ENCODE measurements at places on chromosomes 5 and 9.

DNA sequence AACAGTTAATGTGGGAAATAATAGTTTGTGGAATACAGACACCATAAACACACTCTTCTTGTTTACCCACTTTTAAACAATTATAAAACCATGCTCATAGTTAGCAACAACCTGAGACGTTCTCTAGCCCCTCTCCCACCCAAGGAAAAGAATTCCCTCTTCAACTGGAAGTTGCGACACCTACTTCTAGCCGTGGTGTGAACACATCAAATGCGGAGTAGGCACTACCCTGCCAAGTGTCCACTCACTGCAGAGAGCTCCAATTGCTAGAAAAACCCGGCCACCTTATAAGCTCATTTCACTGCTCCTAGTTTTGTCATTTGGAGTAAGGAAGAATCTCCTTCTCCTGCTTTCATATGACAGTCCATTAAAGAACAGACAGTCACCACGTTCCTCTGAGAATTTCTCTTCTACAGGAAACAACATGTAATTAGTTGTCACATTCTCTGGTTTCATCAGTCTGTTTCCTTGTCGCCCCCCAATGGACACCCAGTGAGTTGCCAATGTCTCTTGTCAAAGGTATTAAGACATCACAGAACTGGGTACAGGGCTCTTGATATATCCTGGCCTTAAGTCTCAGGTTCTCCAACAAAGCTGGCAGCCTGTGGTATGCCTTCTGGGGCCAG, 47.3 kb downstream of the PRLR start:
- DNase-seq, result no peak
- no peaks in the 10 kb centered on the region for H3K36me3 ChIP-seq
- no peak overlapping the region for H3K4me3 ChIP-seq
- no peaks in the 10 kb centered on the region for H3K4me1 ChIP-seq
- peaks cover 1% of the 10 kb centered on the region for H3K27me3 ChIP-seq

DNA sequence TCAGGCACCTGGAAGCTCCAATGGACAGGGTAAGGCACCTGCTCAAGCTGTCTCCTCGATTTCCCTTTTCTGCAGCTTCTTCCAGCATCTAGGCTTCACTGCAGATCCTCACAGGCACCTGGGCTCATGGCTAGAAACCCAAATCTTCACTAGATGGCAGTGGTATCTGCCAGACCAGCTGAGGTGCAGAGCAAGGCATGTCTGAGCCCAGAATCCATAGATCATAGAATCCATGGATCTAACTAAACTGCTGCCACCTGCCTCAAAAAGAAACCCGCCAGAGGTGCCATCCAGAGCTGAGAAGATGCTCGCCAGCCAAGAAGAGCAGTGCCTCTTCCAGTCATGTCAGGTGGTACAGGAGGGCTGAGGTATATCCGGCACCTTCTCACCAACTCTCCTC, 6.9 kb downstream of the SHC3 start:
- H3K4me1 ChIP-seq, result peaks cover under 1% of the 10 kb centered on the region
- no peaks in the 10 kb centered on the region for H3K36me3 ChIP-seq
- no peak for DNase-seq
- no peak overlapping the region for H3K27ac ChIP-seq

DNA sequence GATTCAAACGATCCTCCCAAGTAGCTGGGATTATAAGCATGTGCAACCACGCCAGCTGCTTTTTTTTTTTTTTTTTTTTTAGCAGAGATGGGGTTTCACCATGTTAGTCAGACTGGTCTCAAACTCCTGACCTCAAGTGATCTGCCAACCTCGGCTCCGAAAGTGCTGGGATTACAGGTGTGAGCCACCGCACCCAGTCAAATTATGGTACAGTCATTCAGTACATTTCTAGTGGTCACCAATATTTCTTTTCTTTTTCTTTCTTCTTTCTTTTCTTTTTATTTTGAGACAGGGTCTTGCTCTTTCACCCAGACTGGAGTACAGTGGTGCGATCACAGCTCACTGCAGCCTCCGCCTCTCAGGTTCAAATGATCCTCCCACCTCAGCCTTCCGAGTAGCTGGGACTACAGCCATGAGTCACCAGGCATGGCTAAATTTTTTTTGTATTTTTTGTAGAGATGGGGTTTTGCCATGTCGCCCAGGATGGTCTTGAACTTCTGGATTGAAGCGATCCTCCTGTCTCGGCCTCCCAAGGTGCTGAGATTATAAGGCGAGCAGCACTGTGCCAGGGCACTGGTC, 25.4 kb upstream of the DCP2 start:
- no peak overlapping the region for H3K4me3 ChIP-seq
- no peak overlapping the region for H3K27ac ChIP-seq
- H3K36me3 ChIP-seq, result no peaks in the 10 kb centered on the region
- no peaks in the 10 kb centered on the region for H3K4me1 ChIP-seq
- H3K27me3 ChIP-seq, result peaks cover 25% of the 10 kb centered on the region
- no peak for DNase-seq

GRCh38 chr5:93277051-93277450, 304.0 kb downstream of the NR2F1-AS1 start:
- peaks cover 28% of the 10 kb centered on the region for H3K4me1 ChIP-seq
- H3K27ac ChIP-seq, result no peak overlapping the region
- H3K27me3 ChIP-seq, result no peaks in the 10 kb centered on the region

DNA sequence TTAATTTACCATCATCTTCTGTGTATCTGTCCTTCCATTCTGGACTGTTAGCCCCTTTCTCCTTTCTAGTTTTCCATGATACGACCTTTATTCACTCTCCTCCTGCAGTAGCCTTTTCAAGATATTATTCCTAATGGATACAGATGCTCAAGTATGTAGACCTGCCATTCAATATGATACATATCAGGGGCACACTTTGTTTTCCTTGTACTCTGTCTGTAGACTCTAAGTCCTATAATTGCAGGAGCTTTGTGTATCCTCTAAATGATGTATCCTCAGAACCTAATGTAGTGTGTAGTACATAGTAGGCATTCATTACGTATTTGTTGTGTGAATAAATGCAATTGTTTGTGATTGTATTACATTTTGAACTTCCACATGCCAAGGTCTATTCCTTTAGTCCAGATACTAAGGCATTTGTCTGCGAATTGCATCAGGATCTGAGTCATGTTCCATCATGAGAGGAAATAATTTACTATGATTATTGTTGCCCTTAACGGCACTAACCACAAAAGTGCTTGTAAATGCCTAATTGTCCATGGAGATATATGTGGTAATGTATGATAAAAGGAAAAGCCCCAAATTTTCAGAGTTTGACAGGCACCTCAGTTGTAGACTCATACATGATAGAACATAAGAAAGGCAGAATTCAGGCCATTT, 57.1 kb upstream of the IZUMO3 start:
- no peaks in the 10 kb centered on the region for H3K4me1 ChIP-seq
- H3K4me3 ChIP-seq, result no peak overlapping the region
- no peak overlapping the region for H3K27ac ChIP-seq
- DNase-seq, result no peak
- no peaks in the 10 kb centered on the region for H3K36me3 ChIP-seq

DNA sequence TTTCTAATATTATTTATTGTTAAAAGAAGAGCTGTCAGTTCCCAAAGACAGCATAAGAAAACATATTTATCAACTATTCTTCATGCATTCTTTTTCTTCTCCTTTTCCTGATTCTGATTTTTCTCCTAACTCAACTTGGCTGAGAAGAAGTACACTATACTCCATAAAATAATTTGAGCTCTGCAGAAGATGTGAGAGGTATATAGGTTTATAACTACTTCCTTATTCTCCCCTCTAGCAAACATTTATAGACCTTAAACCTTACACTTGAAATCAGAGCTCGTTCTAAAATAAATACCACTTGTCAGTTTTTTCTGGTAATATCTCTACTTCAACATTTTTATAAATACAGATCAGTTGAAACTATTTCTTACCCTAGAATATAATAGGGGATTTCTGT, 724.8 kb upstream of the GRAMD2B start:
- H3K27ac ChIP-seq, result no peak overlapping the region
- no peaks in the 10 kb centered on the region for H3K27me3 ChIP-seq
- DNase-seq, result no peak
- H3K4me1 ChIP-seq, result peaks cover 41% of the 10 kb centered on the region
- no peaks in the 10 kb centered on the region for H3K36me3 ChIP-seq

GRCh38 chr9:131060900-131061630, 35.3 kb upstream of the AIF1L start:
- H3K36me3 ChIP-seq, result no peaks in the 10 kb centered on the region
- DNase-seq, result no peak
- no peaks in the 10 kb centered on the region for H3K4me1 ChIP-seq
- H3K4me3 ChIP-seq, result no peak overlapping the region
- H3K27ac ChIP-seq, result no peak overlapping the region

GRCh38 chr5:179333796-179334761, 11.2 kb downstream of the ADAMTS2 start:
- no peak overlapping the region for H3K27ac ChIP-seq

- no peak overlapping the region for H3K27ac ChIP-seq
- DNase-seq, result no peak
- no peaks in the 10 kb centered on the region for H3K4me1 ChIP-seq
Measured at GRCh38 chr5:1204693-1205242, 3.4 kb downstream of the SLC6A19 start.

- H3K4me3 ChIP-seq, result no peak overlapping the region
- no peak for DNase-seq
- H3K27ac ChIP-seq, result no peak overlapping the region
- peaks cover 3% of the 10 kb centered on the region for H3K27me3 ChIP-seq
- H3K36me3 ChIP-seq, result no peaks in the 10 kb centered on the region
- no peaks in the 10 kb centered on the region for H3K4me1 ChIP-seq
Measured at GRCh38 chr5:146892231-146892630, 13.7 kb upstream of the PPP2R2B start.

- H3K4me3 ChIP-seq, result no peak overlapping the region
- DNase-seq, result no peak
- H3K36me3 ChIP-seq, result no peaks in the 10 kb centered on the region
Measured at GRCh38 chr9:4486176-4486575, 4.1 kb upstream of the SLC1A1 start.

- peaks cover 6% of the 10 kb centered on the region for H3K4me1 ChIP-seq
- H3K27ac ChIP-seq, result no peak overlapping the region
- DNase-seq, result no peak
- no peaks in the 10 kb centered on the region for H3K27me3 ChIP-seq
- H3K4me3 ChIP-seq, result no peak overlapping the region
Measured at GRCh38 chr5:107486489-107486888, 184.2 kb downstream of the EFNA5 start.

DNA sequence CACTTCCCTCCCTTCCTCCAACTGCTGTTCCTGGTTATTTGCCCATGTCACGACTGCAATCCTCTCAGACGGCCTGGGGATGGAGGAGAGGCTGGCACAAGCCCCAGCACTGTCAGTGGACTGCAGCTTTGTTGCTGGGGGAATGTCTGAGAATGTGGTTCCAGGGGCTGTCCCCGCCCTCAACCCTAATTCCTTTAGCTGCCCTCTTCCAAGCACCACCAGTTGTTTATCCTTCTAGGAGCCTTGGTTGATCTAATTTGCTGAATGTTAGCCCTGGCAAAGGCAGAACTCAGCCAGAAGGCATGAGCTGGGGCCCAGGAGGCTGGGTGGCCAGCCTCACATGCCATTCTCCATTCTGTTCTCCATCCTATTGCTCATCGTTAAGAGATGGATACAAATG, 51.6 kb downstream of the ADAM19 start:
- peak overlapping the region; percentile 64 for H3K27ac ChIP-seq
- H3K4me3 ChIP-seq, result no peak overlapping the region
- peaks cover 13% of the 10 kb centered on the region for H3K4me1 ChIP-seq

DNA sequence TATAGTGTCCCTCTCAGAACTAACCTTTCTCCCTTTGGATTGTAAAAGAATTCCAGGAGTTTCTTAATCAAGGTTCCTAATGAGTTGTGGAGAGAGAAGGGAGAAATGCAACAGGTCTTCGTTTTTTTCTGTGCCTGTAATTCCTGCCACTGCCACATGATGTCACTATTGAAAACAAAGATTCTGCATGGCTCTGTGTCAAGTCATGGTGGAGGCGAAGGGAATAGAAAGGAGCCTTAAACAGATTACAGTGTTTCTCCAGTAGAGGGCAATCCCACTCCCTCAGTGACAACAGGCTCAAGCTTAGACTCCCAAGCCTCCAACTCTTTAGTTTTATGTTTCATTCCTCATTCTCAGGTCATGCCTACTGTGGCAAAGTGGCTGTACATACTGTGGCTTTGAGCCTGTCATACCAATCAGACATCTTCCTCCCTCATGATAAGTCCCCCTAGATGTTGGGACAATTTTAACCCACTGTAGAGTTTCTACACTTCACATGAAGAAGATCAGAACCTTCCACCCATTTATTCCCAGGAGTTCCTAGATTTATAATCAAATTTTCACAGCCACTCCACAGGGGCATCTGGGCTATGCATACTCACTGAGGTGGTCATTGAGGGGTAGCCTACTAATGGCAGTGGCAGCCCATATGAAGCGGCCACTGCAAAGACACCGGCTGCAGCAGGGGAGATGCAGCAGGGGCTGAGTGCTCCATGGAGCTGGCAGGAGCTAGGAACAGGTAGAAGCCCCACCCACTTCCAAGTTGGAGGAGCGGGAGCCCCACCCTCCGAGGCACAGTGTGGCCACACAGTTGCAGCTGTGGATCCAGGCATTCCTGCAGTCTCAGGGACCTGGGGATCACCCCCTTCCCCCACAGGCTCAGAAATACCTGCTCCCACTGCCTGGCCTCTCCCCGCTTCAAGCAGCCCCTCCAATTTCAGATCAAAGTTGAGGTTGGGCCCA, 97.4 kb upstream of the TRIM32 start:
- no peak for DNase-seq
- H3K27me3 ChIP-seq, result no peaks in the 10 kb centered on the region
- peaks cover 1% of the 10 kb centered on the region for H3K4me1 ChIP-seq
- no peaks in the 10 kb centered on the region for H3K36me3 ChIP-seq
- H3K4me3 ChIP-seq, result no peak overlapping the region
- H3K27ac ChIP-seq, result no peak overlapping the region

GRCh38 chr9:121955649-121956048, 137.5 kb downstream of the TTLL11 start:
- no peaks in the 10 kb centered on the region for H3K27me3 ChIP-seq
- no peaks in the 10 kb centered on the region for H3K36me3 ChIP-seq
- DNase-seq, result no peak
- H3K4me1 ChIP-seq, result peaks cover 7% of the 10 kb centered on the region

GRCh38 chr5:56856541-56857178, 41.3 kb downstream of the MAP3K1 start:
- H3K4me1 ChIP-seq, result peaks cover 39% of the 10 kb centered on the region
- no peak overlapping the region for H3K27ac ChIP-seq
- peaks cover 14% of the 10 kb centered on the region for H3K36me3 ChIP-seq
- DNase-seq, result no peak
- no peaks in the 10 kb centered on the region for H3K27me3 ChIP-seq

GRCh38 chr9:20989923-20990341, 41.5 kb downstream of the HACD4 start:
- H3K36me3 ChIP-seq, result peaks cover 37% of the 10 kb centered on the region
- H3K4me3 ChIP-seq, result no peak overlapping the region
- H3K27me3 ChIP-seq, result no peaks in the 10 kb centered on the region
- DNase-seq, result no peak

- H3K4me3 ChIP-seq, result no peak overlapping the region
- H3K27me3 ChIP-seq, result peaks cover 64% of the 10 kb centered on the region
- no peaks in the 10 kb centered on the region for H3K4me1 ChIP-seq
Measured at GRCh38 chr5:136094913-136095641, 37.6 kb upstream of the SMAD5 start.

DNA sequence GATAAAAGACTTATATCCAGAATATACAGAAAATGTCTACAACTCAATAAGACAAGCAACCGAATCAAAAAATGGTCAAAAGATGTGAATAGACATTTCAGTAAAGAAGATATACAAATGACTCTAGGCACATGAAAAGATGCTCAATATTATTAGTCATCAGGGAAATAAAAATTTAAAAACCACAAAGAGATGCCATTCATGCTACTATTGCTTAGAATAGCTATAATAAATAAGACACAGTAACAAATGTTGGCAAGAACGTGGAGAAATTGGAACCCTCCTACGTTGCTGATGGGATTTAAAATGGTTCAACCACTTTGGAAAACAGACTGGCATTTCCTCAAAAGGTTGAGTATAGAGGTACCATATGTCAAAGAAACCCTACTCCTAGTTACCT, 39.8 kb downstream of the POLK start:
- H3K27me3 ChIP-seq, result no peaks in the 10 kb centered on the region
- peak overlapping the region; percentile 50 for H3K27ac ChIP-seq
- H3K4me1 ChIP-seq, result peaks cover 7% of the 10 kb centered on the region
- no peak overlapping the region for H3K4me3 ChIP-seq
- peaks cover 43% of the 10 kb centered on the region for H3K36me3 ChIP-seq
